ENCODE measurements at places on chromosomes 4 and X.

DNA sequence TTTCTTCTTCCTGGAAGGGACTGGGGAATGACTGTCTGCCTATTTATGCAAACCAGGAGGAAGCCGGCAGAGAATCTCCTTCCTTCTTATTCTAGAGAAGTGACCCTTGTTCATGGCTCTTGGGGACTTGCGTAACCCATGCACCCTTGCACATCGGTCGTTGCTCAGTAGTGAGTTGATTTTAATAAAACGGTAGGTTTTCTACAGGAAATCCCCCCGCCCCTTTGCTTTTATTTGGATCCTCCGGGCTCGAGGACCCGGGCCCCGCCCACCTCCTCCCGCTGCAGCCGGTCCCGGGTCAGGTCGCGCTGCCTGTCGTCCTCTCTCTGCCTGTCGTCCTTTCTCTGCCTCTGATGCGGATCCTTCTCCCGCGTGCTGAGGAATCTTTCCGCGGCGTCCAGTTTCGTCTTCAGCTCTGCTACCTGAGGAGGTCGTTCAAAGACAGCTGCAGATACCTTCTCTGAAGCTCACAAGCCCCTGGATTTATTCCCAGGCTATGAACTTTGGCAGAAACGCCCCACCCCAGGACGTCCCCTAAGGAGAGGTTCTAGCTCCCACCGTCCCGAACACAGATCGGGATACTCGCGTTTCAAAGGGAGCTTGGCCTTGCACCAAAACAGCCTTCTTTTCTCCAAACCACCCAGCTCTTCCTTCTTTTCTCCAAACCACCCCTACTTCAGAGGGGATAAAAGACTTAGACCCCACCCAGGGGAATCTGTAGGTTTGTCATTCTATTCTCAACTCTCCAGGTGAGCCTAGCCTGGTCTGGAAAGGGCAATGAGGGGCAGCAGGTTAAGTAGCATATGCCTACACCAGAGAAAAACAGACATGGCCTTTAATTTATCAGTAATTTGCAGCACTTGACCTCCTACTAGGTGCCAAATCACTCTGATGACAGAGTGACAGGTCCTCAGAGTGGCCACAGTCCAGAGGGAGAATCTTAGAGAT lies 7.0 kb downstream of the TNIP3 start:
- peak; percentile 13 for DNase-seq

- DNase-seq, result no peak
Observed at GRCh38 chr4:22881411-22881810, 188.7 kb downstream of the GBA3 start.

DNA sequence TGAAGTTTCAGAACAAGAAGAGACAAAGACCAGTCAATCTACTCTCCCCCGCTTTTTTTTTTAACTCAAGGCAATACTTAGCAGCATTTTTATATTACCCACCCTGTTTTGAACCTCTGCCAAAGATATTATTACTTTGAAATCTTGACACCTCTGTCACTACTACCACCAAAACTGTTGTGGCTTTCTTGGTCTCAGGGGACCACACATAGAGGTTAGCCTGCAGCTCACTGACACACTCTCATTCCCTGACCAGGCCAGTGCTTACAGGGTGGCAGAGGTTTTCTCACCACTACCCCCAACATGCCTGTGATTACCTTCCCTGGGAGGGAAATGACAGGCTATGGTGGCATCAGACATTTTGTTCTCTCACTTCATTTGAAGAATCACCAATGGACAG lies 137.4 kb upstream of the STIM2 start:
- DNase-seq, result no peak

DNA sequence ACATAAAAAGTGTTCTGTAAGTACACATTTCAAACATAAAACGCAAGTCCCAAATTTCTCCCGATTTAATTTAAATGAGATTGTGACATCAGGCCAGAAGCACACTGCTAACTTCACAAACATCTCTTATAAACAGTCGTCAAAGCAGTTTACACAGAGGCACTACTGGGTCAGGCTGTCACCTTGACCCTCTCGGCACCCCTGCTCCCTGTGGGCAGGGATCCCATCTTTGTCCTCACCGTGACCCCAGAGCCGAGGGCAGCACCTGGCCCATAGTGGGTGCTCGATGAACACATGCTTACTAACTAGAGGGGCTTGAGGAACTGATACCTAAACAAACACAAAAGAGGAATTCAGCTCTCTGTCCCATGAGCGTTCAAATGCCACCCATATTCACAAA lies 22.2 kb downstream of the QDPR start:
- DNase-seq, result no peak

- DNase-seq, result no peak
Observed at GRCh38 chr4:3409571-3410091, 32.1 kb upstream of the HGFAC start.

DNA sequence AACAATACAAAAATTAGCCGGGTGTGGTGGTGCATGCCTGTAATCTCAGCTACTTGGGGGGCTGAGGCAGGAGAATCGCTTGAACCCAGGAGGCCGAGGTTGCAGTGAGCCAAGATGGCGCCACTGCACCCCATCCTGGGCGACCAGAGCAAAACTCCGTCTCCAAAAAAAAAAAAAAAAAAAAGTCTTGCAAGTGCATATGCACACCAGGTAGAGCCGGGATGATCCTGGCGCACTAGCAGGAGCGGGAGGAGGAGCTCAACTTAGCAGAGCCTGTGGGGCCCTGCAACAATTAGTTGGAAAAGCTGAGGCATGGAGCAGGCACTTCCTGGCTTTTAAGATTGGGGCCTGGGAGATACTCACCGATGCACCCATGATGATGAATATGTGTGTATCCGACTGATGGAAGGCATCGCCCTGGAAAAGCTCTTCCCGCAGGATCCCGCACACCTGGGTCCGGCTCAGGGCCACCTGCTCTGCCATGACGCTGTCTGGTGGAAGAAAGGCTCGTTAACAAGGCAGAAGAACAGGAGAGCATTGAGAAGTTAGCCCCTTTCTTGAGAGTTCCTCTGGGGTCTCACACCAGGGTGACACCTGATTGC lies 872 bp downstream of the G6PD start:
- DNase-seq, result no peak

DNA sequence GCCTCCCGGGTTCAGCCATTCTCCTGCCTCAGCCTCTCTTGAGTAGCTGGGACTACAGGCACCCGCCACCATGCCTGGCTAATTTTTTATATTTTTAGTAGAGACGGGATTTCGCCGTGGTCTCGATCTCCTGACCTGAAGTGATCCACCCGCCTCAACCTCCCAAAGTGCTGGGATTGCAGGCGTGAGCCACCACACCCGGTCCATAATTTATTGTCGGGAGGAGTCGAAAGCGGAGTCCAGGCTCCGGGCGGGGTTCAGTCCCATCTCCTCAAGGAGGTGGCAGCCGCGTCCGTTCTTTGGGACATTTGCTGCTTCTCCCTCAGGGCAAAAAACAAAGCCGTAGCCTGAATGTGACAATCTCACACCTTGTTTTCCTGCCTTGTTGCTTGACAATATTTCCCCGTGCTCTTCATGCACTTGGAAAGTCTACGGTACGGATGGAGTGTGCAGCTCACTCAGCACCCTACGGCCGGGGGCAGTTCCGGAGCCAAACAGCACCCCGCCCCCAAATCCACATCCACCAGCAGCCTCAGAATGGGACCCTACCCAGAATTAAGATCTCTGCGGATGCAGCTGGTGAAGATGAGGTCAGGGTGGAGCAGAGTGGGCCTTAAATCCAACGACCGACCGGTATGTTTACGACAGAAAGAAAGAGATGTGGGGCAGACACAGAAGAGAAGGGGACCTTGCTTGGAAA lies 9.6 kb downstream of the GTPBP6 start:
- no peak for DNase-seq

DNA sequence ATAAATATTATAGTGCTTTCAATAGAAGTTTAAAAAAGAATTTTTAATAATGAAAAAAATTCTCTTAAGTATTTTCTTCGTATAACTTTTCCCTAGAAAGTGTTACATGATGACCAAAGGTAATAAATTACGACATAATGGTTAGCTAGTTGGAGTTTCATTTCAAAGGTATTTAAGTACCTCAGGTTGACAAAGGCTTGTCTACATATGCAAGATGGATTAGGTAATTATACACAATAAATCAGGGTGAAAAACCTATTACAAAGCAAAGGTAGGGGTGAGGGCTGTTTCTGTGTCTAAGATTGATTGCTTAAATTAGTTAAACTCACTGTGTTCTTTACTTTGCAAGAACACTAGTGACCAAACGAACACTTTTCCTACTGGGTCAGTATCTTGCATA lies 508.5 kb upstream of the FAT1 start:
- no peak for DNase-seq

DNA sequence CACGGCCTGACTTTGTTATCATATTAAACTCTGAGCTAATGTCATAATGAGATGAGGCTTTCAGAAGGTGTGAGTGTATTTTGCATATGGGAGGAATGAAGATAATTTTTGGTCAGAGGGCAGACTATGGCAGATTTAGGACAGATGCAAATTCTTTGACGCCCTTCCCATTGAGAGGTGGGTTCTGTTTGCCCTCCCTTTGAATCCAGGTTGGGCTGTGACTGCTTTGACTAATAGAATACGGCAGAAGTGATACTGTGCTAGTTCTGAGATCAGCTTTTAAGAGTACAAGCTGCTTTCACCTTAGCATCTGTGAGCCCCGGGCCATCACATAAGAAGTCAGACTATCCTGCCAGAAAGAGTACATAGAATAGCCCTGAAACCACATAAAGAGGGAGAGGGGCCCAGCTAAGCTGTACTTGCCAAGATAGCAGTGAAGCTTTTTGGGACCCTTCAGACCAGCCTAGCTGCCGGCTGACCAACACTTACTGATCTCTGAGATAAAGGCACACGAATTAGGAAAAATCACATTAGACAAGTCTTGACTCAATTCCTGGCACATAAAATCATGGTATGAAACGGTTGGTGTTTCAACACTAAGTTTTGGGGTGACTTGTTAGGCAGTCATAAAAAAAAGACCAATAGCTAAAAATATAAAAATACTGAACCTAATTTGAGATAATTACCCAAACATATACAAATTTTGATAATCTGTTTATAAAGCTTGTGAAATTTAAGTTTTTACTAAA lies 166.7 kb upstream of the SH3RF1 start:
- DNase-seq, result no peak

GRCh38 chr4:56183344-56183959 lies 203.8 kb downstream of the AASDH start:
- no peak for DNase-seq

DNA sequence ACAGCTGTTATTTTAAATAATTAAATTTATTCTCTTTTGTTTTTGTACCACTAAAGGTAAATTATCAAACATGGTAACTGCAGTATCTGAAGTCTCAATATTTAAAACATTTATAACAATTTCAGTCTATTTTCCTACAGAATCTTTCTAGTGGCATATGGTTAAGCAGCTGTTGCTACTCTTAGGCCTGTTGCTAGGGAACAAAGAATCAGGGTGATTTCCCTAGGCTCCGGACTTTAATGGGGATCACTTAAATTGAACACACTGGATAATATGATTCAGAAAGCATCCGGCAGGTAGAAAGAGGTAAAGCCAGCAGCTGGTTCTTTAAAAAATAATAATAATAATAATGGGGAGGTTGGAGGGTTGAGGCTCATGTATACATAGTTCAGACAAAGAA lies 17.6 kb downstream of the FBXO8 start:
- no peak for DNase-seq
